KBM-7 (cell line): ENCODE measurements at places on chromosomes 4 and X.
A peak's percentile ranks its signal among the peaks of the same experiment; 100 is the strongest.

- DNase-seq: peak; percentile 9
Measured at GRCh38 chr4:111937368-111937767, 207.9 kb upstream of the FAM241A start.

- no peak for DNase-seq
Measured at GRCh38 chrX:123809854-123810375, 49.9 kb upstream of the XIAP start.

DNA sequence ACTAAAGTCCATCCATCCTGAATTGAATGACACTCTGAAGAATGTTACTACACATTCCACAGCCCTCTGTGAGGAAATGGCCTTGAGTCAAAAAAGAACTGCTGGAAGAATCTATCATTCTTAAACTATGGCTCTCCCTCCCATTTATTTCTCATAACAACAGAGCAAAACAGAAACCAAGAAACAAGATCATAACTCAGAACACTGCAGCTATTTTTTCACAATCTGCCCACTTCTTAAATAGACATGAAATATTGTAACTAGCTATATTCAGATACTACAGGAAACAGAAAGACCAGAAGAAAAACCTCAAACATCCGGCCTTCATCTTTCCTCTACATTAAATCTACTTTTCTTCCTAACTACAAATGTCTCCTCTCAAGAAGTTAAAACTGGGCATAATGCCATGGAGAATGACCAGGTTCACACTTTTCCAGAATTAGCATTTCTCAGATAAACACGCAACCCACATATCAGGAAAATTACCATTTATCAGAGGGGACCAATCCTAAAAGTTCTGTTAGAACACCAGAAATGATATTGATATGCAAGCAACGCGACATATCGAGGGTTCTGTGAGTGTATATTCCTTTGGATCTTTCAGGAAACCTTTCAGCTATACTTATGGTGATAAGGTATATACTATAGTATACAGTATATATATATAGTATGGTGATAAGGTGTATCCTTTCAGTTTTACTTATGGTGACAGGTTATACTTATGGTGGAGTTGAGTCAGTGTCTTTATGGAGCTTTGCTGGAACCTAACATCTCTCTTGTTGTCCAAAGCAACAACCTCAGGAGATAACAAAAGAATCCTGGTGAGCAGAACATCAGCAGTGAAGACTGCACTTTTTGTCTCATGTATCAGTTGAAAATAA, 60.4 kb upstream of the IRF2 start:
- peak; percentile 90 for DNase-seq

GRCh38 chrX:142299406-142299805, 94.3 kb upstream of the MAGEC2 start:
- no peak for DNase-seq

- DNase-seq: no peak
Measured at GRCh38 chr4:141640696-141641095, 4.3 kb downstream of the IL15 start.

- no peak for DNase-seq
Measured at GRCh38 chr4:2272026-2272827, 10.3 kb upstream of the MXD4 start.

DNA sequence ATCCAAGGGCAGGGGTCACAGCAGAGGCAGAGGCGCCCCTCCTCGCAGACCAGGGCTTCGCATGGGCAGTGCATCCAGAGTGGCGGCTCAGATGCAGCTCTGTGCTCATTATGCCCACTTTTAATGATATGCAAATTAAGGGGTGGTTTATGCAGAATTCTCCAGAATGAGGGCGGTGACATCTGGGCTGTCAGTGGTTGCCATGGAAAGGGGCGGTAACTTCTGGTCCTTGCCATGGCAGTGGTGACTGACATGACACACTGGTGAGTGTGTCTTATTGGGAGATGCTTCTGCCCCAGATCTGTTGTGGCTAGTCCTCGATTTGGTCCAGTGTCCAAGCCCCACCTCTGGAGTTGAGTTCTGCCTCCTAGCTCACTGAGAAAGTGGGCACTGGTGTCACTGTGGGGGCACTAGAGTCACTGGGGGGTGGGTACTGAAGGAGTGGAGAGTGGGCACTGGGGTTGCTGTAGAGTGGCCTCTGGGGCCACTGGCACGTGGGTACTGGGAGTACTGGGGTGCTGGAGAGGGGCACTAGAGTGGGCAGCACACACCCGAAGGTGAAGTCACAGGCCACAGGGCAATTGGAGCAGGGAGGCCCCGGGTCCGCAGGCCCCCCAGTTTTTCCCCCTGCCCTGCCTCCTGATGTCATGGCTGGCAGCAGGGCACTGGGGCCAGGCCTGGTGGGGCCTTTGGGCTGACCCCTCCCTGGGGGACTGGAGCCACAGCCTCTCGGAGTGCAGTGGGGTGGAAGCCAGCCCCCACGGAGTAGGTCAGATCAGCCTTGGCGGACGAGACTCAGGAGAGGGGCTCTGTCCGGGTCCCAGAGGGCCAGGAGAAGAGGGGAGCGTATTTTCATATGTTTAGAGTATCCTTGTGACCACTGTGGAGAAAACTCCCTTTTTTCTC, 98.6 kb upstream of the NKX1-1 start:
- DNase-seq: no peak

DNA sequence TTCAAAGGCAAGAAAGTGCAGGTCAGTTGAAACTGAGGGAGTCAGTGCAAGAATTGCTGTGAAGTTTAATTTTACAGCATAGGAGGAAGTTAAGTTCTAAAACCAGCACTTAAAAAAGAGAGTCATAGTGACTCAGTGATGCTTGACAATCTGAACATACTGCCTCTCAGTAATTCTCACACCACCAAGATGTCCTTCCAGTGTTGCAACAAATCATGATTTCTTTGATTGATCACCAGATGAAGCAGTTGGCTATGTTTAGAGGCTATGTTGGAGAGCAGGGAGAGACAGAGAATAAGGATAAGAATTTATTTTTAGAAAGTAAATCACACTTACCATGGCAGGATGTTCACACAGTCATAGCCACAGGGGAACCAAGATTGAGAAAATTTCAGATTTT, 13.2 kb downstream of the TRIM2 start:
- DNase-seq: no peak

DNA sequence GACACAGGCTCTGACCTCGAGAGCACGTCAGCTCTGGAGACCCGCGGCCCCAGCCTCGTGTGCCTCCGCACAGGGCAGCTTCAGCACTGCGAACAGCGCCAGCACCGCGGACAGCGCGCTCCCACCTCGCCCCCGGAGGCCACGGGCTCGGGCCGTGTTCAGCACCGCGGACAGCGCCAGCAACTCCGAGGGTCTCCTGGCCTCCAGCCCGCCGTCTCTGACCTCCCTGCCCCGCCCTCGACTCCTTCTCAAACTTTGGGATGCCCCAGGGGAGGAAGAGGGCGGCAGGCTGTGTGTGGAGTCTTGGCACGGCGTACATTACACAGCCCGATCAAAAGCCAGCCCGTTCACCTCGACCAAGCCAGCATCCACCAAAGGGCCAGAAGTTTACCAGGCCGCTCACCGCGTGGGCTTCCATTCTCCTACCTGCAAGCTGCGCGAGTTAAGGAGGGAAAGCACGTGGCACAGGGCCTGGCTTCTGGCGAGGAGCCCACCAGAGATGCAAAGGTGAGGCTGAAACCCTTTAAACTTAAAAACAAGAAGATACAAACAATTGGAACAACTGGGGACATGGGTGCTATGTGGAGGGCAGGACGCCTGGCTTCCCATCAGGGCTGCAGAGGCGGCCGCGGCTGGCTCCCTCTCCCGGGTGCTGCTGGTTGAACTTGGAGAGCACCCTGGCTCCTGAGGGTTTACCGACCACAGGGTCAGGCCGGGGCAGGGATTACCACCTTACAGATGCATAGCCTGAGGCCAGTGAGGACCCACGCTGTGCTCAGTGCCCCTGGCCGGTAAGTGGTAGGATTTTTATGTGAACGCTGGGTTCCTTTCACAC, 4.5 kb upstream of the NKX1-1 start:
- peak; percentile 70 for DNase-seq

- DNase-seq: peak; percentile 40
Measured at GRCh38 chrX:48700951-48701653, 4.6 kb downstream of the SUV39H1 start.

- no peak for DNase-seq
Measured at GRCh38 chr4:43276321-43276720, 383.8 kb downstream of the GRXCR1 start.

GRCh38 chr4:87881115-87881514, 48.3 kb downstream of the MEPE start:
- DNase-seq: no peak

GRCh38 chr4:19780871-19781270, 470.8 kb upstream of the SLIT2 start:
- no peak for DNase-seq

- DNase-seq: no peak
Measured at GRCh38 chr4:99947190-99947578, 766 bp upstream of the DNAJB14 start.

- peak; percentile 49 for DNase-seq
Measured at GRCh38 chr4:244471-244870, 60.8 kb downstream of the ZNF732 start.

GRCh38 chr4:118842055-118842454, 6.1 kb upstream of the SEC24D start:
- no peak for DNase-seq

GRCh38 chrX:54641530-54641929, 111.5 kb downstream of the GNL3L start:
- DNase-seq: no peak

DNA sequence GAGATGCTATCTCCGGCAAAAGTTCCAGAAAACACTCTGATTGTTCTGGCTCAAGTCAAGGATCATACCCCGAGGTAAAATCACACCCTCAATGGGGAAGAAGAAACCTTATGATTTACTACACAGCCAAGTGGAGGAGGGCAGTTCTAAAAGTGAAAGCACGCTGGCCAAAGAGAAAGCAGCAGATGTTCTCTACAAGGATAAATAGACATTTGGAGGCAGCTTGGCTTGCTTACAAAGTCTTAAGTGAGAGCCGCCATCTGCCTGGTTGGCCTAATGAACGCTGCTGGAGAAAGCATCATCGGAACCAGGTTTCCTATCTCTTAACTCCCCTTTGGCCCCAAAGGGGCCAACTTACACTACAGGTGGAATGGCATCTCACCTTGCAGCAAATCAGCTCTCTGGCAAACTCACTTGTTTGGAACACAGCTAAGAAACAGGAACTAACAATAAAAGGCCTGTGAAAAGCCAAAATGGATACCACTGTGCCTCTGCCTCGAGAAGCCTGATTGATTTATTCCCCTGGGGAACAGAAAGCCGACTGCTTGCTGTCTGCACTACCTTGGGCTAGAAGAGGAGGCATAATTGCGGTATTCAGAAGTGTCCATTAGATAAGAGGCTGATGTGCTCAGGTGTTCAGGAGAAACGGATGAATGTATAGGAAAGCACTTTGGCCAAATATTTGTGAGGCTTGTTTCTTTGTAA, 22.8 kb downstream of the FRAS1 start:
- no peak for DNase-seq

DNA sequence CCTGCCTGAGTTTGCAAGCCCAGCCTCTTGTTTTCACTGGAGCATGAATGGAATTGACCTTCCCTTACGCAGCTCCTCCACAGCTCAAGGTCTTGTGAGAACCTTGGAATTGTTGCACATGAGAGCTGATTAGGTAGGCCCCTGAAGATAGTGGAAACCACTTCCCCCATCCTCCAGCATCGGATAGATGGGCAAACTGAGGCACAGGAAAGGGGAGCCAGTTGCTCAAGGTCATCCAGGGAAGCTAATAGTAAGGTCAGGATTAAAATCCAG, 27.2 kb downstream of the PJA1 start:
- DNase-seq: no peak

- no peak for DNase-seq
Measured at GRCh38 chrX:99192421-99192820, 1217.7 kb downstream of the PCDH19 start.
